Osteocyte (in vitro differentiated cells): ENCODE measurements at places on chromosomes 7 and 10. TPM values are rescaled to one million over a fixed set of nuclear protein-coding genes. Genes with fewer than 3 reads are reported as not detected.

DNA sequence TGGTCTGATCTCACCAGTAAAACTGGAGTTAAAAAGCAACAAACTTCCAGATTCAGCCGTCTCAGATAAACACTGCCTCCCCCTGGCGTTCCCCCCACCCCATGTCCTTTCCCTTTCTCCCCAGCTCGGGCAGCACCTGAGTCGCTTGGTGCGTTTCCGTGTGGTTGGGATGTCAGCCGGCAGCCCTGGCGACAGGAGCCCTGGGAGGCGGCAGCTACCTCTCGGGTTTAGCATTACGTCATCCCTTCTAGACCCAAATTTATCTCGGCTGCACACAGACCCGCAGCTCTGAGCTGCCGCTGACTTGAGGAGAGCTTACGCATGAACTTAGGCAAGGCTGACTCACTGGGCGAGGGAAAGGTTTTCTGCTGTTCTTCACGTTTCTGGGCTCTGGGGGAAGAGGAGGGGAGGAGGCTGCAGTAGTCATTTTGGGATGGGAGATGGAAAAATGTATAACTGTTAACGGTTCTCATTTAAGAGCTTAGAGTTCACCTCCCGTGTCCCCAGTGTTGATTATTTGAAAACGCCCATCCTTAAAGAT lies 14.4 kb downstream of the MXI1 start:
- H3K27me3 ChIP-seq, result no peaks in the 10 kb centered on the region
- no peak for DNase-seq
- H3K36me3 ChIP-seq, result no peaks in the 10 kb centered on the region

DNA sequence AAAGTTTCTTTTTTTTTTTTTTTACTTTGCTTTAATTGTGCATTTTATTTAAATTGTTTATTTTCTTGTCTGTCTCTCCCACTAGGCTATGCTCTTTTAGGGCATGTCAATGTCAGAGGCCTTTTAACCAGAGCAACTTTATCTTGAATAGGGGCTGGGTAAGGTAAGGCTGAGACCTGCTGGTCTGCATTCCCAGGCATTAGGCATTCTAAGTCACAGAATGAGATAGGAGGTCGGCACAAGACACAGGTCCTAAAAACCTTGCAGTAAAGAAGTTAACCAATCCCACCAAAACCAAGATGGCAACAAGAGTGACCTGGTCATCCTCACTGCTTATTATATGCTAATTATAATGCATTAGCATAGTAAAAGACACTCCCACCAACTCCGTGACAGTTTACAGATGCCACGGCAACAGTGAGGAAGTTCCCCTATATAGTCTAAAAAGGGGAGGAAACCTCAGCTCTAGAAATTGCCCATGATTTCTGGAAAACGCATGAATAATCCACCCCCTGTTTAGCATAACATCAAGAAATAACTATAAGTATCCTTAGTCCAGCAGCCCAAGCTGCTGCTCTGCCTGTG lies 47.0 kb upstream of the FRMD4A start:
- no peaks in the 10 kb centered on the region for H3K36me3 ChIP-seq
- H3K27ac ChIP-seq, result no peak overlapping the region
- DNase-seq, result no peak
- peaks cover 33% of the 10 kb centered on the region for H3K4me1 ChIP-seq

GRCh38 chr10:71398976-71399375 lies 2.3 kb downstream of the CDH23 start:
- peak; percentile 44 for DNase-seq
- H3K4me1 ChIP-seq, result peaks cover 8% of the 10 kb centered on the region
- peaks cover 65% of the 10 kb centered on the region for H3K27me3 ChIP-seq
- no peak overlapping the region for H3K27ac ChIP-seq

DNA sequence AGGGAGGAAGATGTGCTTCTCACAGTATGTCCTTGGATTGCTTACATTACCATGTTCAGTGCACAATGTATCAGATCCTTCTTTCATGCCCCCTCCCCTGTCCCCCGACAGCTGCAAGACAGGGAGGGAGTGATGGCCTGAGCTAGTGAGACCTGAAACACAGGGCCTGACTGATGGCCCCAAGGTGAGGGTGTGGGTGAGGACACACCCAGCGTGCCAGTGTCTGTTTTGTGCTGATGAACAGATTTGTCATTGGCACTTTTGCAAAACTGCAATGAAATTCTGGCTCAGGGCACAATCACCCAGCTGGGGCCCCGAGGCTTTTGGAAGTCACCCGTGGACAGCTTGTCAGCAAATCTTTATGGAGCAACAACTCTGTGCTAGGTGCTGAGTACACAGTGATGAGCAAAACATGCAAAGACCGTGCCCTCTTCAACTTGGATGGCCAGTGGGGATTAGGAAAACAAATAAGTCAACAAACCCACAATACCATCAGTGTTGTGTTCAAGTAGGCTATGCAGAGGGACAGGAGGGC lies 59.4 kb upstream of the EMX2 start:
- peaks cover under 1% of the 10 kb centered on the region for H3K27me3 ChIP-seq
- no peaks in the 10 kb centered on the region for H3K36me3 ChIP-seq
- no peak overlapping the region for H3K27ac ChIP-seq
- no peak overlapping the region for H3K4me3 ChIP-seq

The EVX1 gene
- total RNA-seq, result not detected in 2 replicates

- no peak for DNase-seq
- H3K27me3 ChIP-seq, result no peaks in the 10 kb centered on the region
- no peak overlapping the region for H3K27ac ChIP-seq
Measured at GRCh38 chr7:121027761-121028669, 39.5 kb downstream of the CPED1 start.

DNA sequence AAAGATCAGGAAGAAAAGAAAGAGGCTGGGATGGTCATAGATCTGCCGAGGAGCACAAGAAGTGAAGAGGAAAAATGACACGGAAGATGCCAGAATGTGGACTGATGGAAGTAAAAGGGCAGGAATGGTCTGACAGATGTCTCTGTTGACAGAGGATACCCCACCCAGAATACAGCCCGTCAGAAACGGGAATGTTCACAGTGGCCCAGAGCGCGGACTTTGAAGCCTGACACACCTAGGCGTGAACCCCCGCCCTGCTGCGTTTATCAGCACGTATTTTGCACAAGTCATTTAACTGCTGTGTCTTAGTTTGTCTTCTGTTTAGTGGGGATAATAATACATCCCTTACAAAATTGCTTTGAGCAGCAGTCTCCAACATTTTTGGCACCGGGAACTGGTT lies 27.1 kb downstream of the AKR1B1 start:
- H3K4me3 ChIP-seq, result no peak overlapping the region
- no peaks in the 10 kb centered on the region for H3K36me3 ChIP-seq
- H3K27ac ChIP-seq, result no peak overlapping the region
- DNase-seq, result no peak
- peaks cover 15% of the 10 kb centered on the region for H3K27me3 ChIP-seq

- no peaks in the 10 kb centered on the region for H3K4me1 ChIP-seq
- peaks cover 3% of the 10 kb centered on the region for H3K27me3 ChIP-seq
- no peak overlapping the region for H3K27ac ChIP-seq
Measured at GRCh38 chr10:7720478-7720877, 17.4 kb downstream of the ITIH2 start.

DNA sequence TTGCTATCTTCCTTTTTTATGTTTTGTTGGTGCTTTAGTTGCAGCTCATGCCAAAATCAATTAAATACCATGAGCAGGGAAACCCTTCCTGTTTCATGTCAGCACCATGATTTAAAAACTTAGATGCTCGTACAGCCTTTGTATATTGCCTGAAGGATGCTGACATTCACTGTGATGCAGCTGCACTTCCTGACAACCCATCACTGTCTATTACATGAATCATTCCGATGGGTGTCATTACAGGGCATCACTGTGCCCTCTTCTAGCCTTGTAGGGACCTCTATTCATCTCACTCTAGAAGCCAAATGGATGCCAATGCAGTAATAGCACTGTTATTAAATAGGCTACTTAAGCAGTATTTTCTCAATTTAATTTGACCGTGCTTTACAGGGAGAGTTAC lies 18.3 kb upstream of the ITGB1 start:
- no peak for DNase-seq
- H3K4me1 ChIP-seq, result peaks cover 15% of the 10 kb centered on the region
- no peaks in the 10 kb centered on the region for H3K27me3 ChIP-seq
- no peak overlapping the region for H3K27ac ChIP-seq
- H3K4me3 ChIP-seq, result no peak overlapping the region
- H3K36me3 ChIP-seq, result no peaks in the 10 kb centered on the region

GRCh38 chr7:116021237-116021636 lies 9.3 kb downstream of the TFEC start:
- DNase-seq, result no peak
- no peak overlapping the region for H3K4me3 ChIP-seq
- H3K27me3 ChIP-seq, result no peaks in the 10 kb centered on the region
- H3K27ac ChIP-seq, result no peak overlapping the region
- H3K4me1 ChIP-seq, result peaks cover 17% of the 10 kb centered on the region
